ENCODE measurements at places on chromosomes 11 and 22.

- DNase-seq: no peak
- no peaks in the 10 kb centered on the region for H3K27me3 ChIP-seq
- H3K27ac ChIP-seq: peak overlapping the region; percentile 54
- H3K4me3 ChIP-seq: no peak overlapping the region
These were observed 4.1 kb downstream of the SLC25A45 start for GRCh38 chr11:65378208-65378927.

DNA sequence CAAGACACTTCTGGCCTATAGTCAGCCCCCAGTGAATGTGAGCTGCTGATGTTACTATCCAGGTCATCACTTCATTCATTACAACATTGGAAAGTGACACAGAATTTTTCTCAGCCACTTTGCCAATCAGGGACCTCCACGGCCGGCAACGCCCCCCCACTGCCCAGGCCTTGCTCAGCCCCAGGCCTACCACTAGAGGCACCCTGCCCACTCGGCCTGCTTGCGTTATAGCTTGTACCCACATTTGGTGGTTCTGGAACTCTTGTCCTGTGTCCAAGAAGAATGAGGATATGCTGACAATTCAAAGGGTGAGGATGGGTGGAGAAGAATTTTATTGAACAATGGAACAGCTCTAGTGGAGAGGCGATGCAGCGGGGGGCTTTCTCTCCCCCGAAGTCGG is 96.2 kb downstream of the TSPAN18 start:
- DNase-seq: peak; percentile 36
- H3K4me1 ChIP-seq: no peaks in the 10 kb centered on the region
- no peak overlapping the region for H3K4me3 ChIP-seq
- no peaks in the 10 kb centered on the region for H3K27me3 ChIP-seq

- H3K27ac ChIP-seq: no peak overlapping the region
- peaks cover 80% of the 10 kb centered on the region for H3K36me3 ChIP-seq
- no peak for DNase-seq
- no peak overlapping the region for H3K4me3 ChIP-seq
- no peaks in the 10 kb centered on the region for H3K27me3 ChIP-seq
These were observed 17.8 kb upstream of the ST14 start for GRCh38 chr11:130141561-130142341.

- H3K4me3 ChIP-seq: no peak overlapping the region
- H3K27me3 ChIP-seq: no peaks in the 10 kb centered on the region
- H3K4me1 ChIP-seq: no peaks in the 10 kb centered on the region
- no peaks in the 10 kb centered on the region for H3K36me3 ChIP-seq
- no peak overlapping the region for H3K27ac ChIP-seq
- no peak for DNase-seq
These were observed 67.9 kb upstream of the API5 start for GRCh38 chr11:43243927-43244326.

DNA sequence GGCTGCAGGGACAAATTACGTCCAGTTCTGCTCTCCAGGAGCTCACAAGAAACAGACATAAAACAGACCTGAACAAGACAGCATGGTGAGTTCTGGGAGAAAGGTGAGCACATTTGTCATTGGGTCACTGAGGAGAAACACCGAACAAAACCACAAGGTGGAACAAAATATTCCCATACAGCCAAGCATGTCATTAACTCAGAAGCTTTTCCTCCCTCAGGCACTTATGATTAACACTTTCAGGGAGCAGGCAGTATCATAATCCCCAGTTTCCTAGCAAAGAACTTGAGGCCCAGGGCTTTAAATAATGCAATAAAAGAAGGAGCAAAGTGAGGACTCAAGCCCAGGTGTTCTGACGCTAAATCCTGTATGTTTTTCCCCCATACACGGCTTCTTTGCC is 43.0 kb downstream of the P4HA3 start:
- H3K27me3 ChIP-seq: no peaks in the 10 kb centered on the region
- H3K36me3 ChIP-seq: no peaks in the 10 kb centered on the region
- no peak for DNase-seq
- no peak overlapping the region for H3K27ac ChIP-seq

GRCh38 chr11:126754591-126755426 is 245.8 kb downstream of the KIRREL3 start:
- no peak for DNase-seq
- no peak overlapping the region for H3K4me3 ChIP-seq
- H3K27me3 ChIP-seq: no peaks in the 10 kb centered on the region
- no peak overlapping the region for H3K27ac ChIP-seq

- H3K4me3 ChIP-seq: no peak overlapping the region
- no peaks in the 10 kb centered on the region for H3K27me3 ChIP-seq
- no peak overlapping the region for H3K27ac ChIP-seq
- DNase-seq: peak; percentile 24
- H3K4me1 ChIP-seq: no peaks in the 10 kb centered on the region
These were observed 122.8 kb downstream of the SHANK2 start for GRCh38 chr11:71129624-71130023.

- peak; percentile 27 for DNase-seq
- H3K4me1 ChIP-seq: peaks cover 7% of the 10 kb centered on the region
- H3K4me3 ChIP-seq: no peak overlapping the region
- no peaks in the 10 kb centered on the region for H3K36me3 ChIP-seq
- H3K27me3 ChIP-seq: no peaks in the 10 kb centered on the region
These were observed 35.9 kb upstream of the TREH start for GRCh38 chr11:118715245-118715831.

DNA sequence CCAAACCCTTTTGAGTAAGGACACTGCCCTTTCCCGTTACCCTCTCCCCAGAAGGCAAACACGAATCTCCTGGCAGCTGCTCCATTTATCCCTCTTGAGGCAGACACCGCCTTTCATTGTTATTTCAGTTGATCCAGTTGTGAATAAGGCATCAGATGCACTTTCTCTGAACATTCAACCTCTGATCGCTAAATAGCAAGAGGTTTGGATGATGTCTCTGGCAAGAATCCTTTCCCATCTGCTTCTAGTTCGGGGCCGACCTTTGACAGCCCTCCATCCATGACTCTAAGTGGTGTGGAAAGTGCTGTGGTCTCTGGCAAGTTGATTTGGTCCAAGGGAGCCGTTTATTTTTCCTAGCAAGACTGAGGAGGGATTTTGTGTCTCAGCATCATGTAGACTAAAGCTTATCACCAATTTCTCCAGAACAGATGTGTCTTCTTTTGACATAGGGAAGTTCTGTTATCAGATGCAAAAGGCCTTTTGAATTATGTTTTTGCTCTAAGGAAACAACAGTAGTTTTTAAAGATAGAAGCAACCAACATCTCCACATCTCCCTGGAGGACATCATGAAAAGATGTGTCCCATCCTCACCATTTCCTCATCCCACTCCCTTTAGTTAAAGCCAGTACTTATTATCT is 123.6 kb downstream of the CCDC34 start:
- H3K4me3 ChIP-seq: no peak overlapping the region
- no peaks in the 10 kb centered on the region for H3K4me1 ChIP-seq
- H3K27me3 ChIP-seq: no peaks in the 10 kb centered on the region
- DNase-seq: no peak
- H3K36me3 ChIP-seq: no peaks in the 10 kb centered on the region

Measured in spleen (tissue), 13 donors.